NCI-H460 (cell line): ENCODE measurements at places on chromosomes 3 and 15. TPM values are rescaled to one million over a fixed set of nuclear protein-coding genes. Genes with fewer than 3 reads are reported as not detected.

The GOLGA8K gene
- 0.17 and 0.87 TPM in 2 replicates for total RNA-seq

The FRMD5 gene
- not detected in 2 replicates for total RNA-seq

The RFTN1 gene
- 0.15 and 0.89 TPM in 2 replicates for total RNA-seq

The CAPN3 gene
- total RNA-seq = 0.43 and 1.6 TPM in 2 replicates

The ONECUT1 gene
- 0.61 and 1.1 TPM in 2 replicates for total RNA-seq

The CTDSPL gene
- total RNA-seq = 3.1 and 5.4 TPM in 2 replicates

The MESP2 gene
- total RNA-seq = not detected in 2 replicates

The PLA2G4E gene
- total RNA-seq = not detected in 2 replicates

The DIS3L gene
- 22.9 and 33.3 TPM in 2 replicates for total RNA-seq

The GOLGA8O gene
- total RNA-seq = not detected in 2 replicates

The GPR149 gene
- total RNA-seq = not detected in 2 replicates

The LMLN gene
- 2.4 and 3.2 TPM in 2 replicates for total RNA-seq

The WNT5A gene
- 12.0 and 12.7 TPM in 2 replicates for total RNA-seq

The HESX1 gene
- 1.6 TPM in 1 of 2 replicates, not detected in the other for total RNA-seq

The A4GNT gene
- not detected in 2 replicates for total RNA-seq

The IP6K2 gene
- 45.0 and 56.3 TPM in 2 replicates for total RNA-seq

The GOLGA6L4 gene
- total RNA-seq = 0.84 and 1.1 TPM in 2 replicates

The FAM227B gene
- 4.0 and 6.7 TPM in 2 replicates for total RNA-seq

The TGM5 gene
- not detected in 2 replicates for total RNA-seq

The LMCD1 gene
- total RNA-seq = 3.3 and 5.7 TPM in 2 replicates

The ECE2 gene
- not detected in 2 replicates for total RNA-seq

The RASL12 gene
- total RNA-seq = 0.07 TPM in 1 of 2 replicates, not detected in the other

The SLC28A2 gene
- not detected in 2 replicates for total RNA-seq

The GOLGA8H gene
- total RNA-seq = 1.1 and 2.3 TPM in 2 replicates

The GABRB3 gene
- total RNA-seq = 0.92 and 1.3 TPM in 2 replicates

The MUC13 gene
- 0.10 and 0.26 TPM in 2 replicates for total RNA-seq

The TNNC1 gene
- 0.30 TPM in 1 of 2 replicates, not detected in the other for total RNA-seq

The TFG gene
- 68.2 and 83.4 TPM in 2 replicates for total RNA-seq

The PLA2G4D gene
- total RNA-seq = not detected in 2 replicates

The CXCR6 gene
- 0.10 TPM in 1 of 2 replicates, not detected in the other for total RNA-seq

The PPP2R3A gene
- total RNA-seq = 2.8 and 2.9 TPM in 2 replicates

The CCR8 gene
- not detected in 2 replicates for total RNA-seq

The PRTG gene
- total RNA-seq = 13.4 and 14.3 TPM in 2 replicates

The SSR3 gene
- 233 and 276 TPM in 2 replicates for total RNA-seq

The EPHB3 gene
- total RNA-seq = not detected in 2 replicates

The ZNF660 gene
- total RNA-seq = 0.12 TPM in 1 of 2 replicates, not detected in the other

The ROBO1 gene
- 2.2 and 3.2 TPM in 2 replicates for total RNA-seq

The TPRG1 gene
- total RNA-seq = 2.7 and 4.8 TPM in 2 replicates

The ADAMTS17 gene
- 0.03 and 0.15 TPM in 2 replicates for total RNA-seq

The CPB1 gene
- not detected in 2 replicates for total RNA-seq

The GPR160 gene
- total RNA-seq = 2.1 and 3.2 TPM in 2 replicates

The COL6A6 gene
- total RNA-seq = not detected in 2 replicates

The PARP9 gene
- 6.8 and 8.8 TPM in 2 replicates for total RNA-seq

The C2CD4A gene
- total RNA-seq = 0.63 and 0.72 TPM in 2 replicates

The OR5K2 gene
- not detected in 2 replicates for total RNA-seq

The BSN gene
- total RNA-seq = 0.05 and 0.12 TPM in 2 replicates

The MKRN2OS gene
- not detected in 2 replicates for total RNA-seq

The HTR3E gene
- not detected in 2 replicates for total RNA-seq

The LRTM1 gene
- not detected in 2 replicates for total RNA-seq

The INSYN1 gene
- 0.02 TPM in 1 of 2 replicates, not detected in the other for total RNA-seq

The RETNLB gene
- not detected in 2 replicates for total RNA-seq

The FGD5 gene
- 0.17 TPM in 1 of 2 replicates, not detected in the other for total RNA-seq

The DPPA4 gene
- total RNA-seq = not detected in 2 replicates
